NCI-H1048 (cell line): ENCODE measurements at places on chromosomes 3 and 15.

- DNase-seq, result no peak
Observed at GRCh38 chr3:29611252-29611651, 330.4 kb downstream of the RBMS3 start.

GRCh38 chr3:111901637-111902036 lies 42.6 kb downstream of the PHLDB2 start:
- DNase-seq, result no peak

DNA sequence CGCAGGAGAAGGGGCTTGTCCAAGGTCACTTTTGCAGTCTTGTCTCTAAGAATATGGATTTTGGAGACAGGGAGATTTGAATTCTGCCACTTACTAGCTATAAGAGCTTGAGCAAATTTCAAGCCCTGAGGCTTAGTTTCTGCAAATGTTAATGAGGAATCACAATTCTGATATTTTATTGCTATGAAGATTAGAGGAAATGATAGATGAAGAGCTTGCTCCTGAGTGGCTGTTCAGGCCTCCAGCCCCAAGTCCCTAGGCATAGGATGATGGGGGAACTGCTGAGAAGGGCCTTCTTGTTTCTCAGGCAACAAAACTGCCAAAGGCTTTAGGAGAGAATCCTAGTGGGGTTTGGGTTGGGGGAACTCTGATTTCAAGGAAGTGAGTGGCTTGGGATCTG lies 18.8 kb upstream of the PSTPIP1 start:
- no peak for DNase-seq

DNA sequence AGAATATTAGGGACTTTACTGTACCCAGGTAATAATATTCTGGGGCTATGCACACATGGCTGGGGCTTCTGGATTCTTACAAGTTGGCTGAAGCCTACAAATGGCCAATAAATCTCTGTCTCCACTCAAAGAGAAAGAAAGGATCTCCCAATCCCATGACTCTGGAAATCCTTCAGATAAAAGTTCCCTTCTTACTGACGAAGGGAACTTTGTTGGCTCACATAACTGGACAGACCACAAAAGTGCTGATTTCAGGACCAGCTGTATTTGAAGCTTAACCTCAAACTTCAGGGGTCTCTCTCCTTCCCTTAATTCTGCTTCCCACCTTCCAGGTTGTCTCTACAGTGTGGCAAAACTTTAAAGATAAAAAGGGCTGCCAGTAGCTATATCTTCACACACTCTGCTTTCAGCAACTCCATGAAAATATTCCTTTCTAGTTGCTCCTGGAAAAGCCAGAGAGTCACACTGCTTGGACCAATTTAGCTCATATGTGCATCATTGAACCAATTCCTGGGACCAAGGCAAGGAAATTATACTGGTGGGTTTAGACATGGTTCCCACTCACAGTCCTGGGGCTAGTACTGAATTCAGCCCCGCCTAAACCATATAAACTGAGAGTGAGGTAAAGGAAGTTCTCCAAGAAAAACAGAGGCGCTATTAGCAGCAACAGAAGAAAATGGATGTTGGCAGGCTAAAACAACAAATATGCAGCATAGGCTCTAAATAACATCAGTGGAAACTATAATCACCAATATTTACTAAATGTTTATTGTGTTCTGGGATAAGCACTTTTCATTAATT lies 290.0 kb upstream of the GADL1 start:
- DNase-seq, result no peak

DNA sequence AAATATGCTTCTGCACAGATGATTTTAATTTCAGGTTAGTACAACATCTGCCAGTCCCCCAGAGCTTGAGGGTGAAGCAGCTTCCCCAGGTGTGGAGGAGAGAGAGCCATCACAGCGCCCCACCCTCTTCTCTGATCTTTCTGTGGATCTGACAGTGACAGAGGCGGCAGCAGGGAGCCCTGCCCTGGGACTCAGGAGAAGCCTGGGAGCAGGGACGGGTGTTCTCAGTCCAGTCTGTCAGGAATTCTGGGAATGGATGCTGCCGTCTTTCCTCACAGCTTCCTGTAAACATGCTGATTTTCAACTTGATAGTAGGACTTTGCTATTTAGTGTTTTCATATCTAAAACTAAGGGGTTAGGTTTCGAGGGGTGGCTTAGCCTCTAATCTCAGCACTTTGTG lies 11.4 kb upstream of the RAB8B start:
- DNase-seq, result no peak

GRCh38 chr3:65732051-65732935 lies 306.4 kb downstream of the MAGI1 start:
- DNase-seq, result no peak

GRCh38 chr3:62167566-62168262 lies 205.6 kb downstream of the FEZF2 start:
- DNase-seq, result no peak

- DNase-seq, result no peak
Observed at GRCh38 chr3:112653881-112654300, 12.9 kb upstream of the CCDC80 start.

- no peak for DNase-seq
Observed at GRCh38 chr3:44729384-44729910, at the start of gene ZNF501. TSS of gene ZNF501 (plus strand) at chr3:44729635. CDS start at chr3:44734422, 4,787 bp downstream.

DNA sequence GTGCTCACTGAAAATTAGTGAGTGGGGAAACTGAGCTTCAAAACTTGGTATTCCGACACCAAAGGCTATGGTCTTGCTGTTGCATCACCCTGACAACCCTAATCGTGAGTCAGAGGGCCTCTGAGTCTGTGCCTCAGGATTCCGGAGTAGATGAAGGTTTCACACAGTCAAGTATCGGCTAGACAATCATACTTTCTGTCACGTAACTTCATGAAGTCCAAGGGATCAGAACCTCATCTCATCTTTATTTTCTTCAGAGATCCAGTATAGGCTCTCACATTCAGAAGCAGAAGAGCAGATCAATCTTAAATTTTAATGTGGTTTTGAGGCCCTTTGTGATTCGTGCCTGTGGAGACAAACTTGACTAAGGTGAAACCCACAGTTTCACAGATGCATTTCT lies 26.1 kb upstream of the NECTIN3 start:
- no peak for DNase-seq

DNA sequence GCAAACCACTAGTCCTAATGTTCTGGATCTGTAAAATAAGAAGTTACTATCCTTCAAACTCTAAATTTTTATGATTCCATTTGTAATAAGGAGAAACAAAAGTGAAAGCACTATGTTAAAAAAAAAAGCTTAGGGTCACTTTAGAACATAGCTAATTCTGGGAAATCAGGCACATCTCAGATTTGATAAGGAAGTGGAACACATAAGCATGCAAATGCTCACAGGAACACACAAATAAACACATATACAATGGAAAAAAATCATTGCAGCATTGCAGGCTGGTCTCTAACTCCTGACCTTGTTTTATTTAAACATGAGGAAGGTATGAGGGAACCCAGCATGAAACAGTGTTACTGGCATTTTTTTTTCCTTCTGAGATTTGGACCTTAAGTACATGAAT lies 63.2 kb upstream of the TNFSF10 start:
- DNase-seq, result no peak

- no peak for DNase-seq
Observed at GRCh38 chr3:131236421-131236820, 145.2 kb upstream of the NUDT16 start.

DNA sequence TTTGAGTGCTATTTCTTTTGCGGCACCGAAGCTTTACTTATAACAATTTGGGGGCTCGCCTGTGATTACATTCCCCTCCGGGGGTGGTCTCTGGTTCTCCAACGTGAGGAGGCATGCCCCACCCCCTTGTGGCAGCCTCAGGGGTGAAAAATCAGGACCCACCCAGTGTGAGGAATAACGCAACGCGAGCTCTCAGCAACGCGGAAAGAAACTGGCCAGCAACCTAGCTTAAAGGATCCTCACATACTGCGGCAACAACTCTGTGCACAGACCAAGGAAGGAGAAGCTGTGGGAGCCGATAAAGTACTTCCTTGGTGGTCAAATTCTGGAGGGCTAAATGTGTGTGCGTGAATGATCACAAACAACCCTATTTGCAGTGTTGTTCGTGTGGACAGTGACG lies 5.8 kb downstream of the IQCF1 start:
- DNase-seq, result no peak

DNA sequence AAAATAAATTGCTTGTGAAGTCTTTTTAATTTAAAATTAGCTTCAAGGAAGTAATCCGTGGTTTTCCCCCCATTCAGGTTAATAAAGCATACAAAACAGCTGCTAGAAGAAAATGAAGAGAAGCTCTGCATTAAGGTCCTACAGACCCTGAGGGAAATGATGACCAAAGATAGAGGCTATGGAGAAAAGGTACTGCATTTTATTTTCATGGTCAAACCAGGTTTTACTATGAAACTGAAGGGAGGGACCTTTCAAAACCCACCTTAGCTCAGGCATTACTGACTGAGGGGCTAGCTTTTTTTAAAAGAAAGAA lies 218.5 kb downstream of the ITPR1 start:
- no peak for DNase-seq

DNA sequence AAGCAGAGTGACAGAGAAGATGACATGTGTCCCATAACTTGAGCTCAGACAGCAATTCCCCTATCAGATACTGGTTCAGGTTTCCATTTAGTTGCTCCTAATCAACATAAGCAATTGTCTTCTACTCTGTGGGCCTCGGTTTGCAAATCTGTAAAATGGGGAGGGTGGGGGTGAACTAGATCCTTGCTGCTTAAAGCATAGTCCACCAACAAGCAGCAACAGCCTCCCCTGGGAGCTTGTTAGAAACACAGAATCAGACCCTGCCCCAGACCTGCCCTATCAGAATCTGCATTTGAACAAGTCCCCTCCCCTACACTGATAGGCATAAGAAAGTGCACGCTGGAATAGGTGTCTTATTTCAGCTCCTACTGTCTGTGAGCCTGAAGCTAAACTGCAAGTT lies 87.8 kb downstream of the CEMIP start:
- DNase-seq, result no peak

DNA sequence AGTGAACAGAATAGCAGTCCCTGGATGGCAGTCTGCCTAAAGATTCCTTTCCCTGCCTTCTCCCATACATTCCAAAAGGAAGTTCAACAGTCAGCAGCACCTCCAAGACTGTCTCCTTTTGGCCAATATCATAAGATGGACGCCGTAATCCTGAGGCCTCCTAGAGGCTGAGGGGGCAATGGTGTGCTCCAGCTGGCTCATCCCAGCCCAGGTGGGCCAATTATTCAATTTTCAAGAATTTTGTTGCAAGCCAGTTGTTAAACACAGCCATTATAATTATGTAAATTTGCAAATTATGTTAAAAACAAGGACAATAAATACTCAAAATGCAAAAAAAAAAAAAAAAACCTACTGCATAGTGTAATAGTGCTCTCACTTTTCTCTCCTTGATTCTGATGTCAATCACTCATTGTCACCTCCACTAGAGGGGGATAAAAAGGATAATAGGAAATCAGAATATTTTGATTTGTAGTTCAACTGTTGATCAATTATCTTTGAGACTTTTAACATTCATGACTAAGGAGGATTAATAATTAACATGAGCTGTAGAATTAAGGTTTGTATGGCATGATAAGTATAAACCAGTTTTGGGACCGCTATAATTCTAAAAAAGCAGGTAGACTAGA lies 40.1 kb downstream of the PPARG start:
- no peak for DNase-seq

- no peak for DNase-seq
Observed at GRCh38 chr15:98958076-98958475, 49.5 kb downstream of the PGPEP1L start.

GRCh38 chr15:34914317-34914716 lies 55.2 kb downstream of the AQR start:
- no peak for DNase-seq

DNA sequence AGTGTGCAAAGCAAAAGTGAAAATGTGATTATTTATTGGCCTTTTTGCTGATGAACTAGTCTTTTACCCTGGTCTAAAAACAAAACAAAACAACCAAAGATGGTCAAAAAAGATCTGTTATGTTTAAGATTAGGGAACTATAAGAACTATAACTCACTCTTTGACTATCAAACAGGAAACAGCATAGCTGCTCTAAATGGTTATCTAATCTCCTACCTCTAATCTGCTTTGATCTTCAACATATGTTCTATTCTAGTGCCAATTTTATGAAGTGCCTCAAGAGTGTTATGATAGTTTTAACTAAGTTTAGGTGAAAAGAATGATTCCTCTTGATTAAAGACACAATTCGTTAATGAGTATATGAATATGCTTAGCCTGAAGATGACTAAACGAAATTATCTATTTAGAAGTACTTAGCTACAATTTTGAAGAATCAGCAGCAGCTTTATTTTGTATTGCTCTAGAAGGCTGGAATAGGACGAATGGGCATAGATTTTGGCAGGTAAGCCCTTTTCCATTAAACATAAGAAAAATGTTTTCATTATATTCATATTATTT lies 46.0 kb downstream of the SETD2 start:
- no peak for DNase-seq
